Endothelial cell of umbilical vein (primary cell): ENCODE measurements at places on chromosomes 6 and 20. TPM values are rescaled to one million over a fixed set of nuclear protein-coding genes. Genes with fewer than 3 reads are reported as not detected.
A peak's percentile ranks its signal among the peaks of the same experiment; 100 is the strongest.

GRCh38 chr6:27966044-27966443, 9.0 kb downstream of the OR2B6 start:
- no peak for DNase-seq

DNA sequence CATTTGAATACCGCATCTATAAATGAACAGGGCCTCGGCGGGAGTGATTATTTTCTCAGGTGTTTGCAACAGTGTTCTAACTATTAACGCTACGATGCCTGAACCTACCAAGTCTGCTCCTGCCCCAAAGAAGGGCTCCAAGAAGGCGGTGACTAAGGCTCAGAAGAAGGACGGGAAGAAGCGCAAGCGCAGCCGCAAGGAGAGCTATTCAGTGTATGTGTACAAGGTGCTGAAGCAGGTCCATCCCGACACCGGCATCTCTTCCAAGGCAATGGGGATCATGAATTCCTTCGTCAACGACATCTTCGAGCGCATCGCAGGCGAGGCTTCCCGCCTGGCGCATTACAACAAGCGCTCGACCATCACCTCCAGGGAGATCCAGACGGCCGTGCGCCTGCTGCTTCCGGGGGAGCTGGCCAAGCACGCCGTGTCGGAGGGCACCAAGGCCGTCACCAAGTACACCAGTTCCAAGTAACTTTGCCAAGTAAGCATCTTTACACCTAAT, 70.9 kb downstream of the HFE start:
- DNase-seq, result no peak

DNA sequence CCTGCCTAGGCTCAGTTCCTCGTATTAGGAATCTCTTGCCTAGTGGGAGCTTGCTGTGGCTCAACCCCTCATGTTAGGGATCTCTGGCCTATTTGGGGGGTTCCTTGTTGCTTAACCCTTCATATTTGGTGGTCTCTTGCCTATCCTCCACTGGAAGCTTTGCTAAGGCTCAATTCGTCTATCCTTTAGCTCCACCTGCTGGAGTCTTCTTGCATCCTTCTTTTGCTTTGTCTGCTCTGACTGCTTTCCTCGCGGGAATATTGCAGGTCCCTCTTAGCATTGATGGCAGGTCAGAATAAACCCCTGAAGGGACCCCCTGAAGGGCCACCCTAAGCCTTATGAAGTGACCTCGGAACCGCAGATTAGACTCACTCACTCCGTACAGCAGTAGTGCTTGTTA, 203.0 kb upstream of the TBX18 start:
- DNase-seq, result peak; percentile 75

Gene RCAN2
- total RNA-seq, result 0.33 and 0.46 TPM in 2 replicates
